Iris pigment epithelial cell (primary cell): ENCODE measurements at places on chromosomes 5 and 9.
A peak's percentile ranks its signal among the peaks of the same experiment; 100 is the strongest.

GRCh38 chr5:32991421-32991815, 280.3 kb downstream of the NPR3 start:
- no peak for DNase-seq

DNA sequence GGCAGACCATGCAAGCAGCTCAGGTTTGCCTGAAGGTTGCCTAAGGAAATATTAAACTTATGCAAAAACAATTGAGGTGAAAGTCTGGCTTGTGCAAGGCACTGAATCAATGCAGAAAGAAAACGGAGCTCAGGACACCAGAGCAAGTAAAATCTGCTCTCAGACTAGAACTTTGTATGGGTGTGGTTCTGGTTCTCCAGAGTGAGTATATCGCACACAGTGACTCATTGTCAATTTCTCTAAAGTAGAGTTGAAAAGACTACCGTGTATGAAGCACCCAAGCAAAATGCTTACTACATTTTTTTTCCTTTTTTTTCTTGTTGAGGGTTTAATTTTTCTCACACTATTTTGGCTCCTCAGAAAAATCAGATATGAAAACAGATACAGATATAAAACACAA, 650.3 kb upstream of the CDH10 start:
- DNase-seq = no peak

- peak; percentile 11 for DNase-seq
Observed at GRCh38 chr9:92275541-92275940, 18.0 kb downstream of the IARS1 start.

- DNase-seq = no peak
Observed at GRCh38 chr5:101084353-101084752, 181.3 kb upstream of the ST8SIA4 start.

DNA sequence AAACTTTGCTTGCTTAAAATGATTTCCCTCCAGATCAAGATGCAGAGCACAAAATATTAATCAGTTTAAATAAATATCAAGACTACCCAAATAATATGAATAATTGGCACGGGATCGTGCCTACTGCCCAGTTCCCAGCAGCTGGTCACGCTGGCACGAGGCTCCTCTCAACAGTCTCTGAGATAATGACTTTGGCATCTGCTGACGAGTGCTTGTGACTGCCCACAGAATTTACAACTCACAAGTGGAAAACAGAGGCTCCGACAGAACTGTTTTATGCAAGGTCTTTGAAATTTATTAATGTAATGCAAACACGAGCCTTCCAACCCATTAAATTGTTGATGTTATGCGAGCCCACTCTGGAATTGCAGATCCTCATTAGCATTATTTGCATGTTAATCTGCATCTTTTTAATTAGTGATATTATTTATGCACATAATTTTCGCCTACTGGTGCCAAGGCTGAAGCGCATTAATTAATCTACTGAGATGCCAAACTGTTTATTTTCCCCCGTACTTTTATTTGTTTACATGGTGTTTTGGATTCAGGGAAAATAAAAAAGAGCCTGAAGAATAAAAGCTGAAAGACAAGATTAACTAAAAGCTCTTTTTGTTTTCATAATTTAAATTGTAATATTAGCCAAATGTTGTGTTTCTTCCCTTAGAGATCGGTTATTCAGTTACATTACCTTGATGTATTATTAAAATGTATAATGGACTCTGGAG, 369.3 kb upstream of the IRX1 start:
- DNase-seq = no peak

- DNase-seq = no peak
Observed at GRCh38 chr5:124744170-124744971, 2.1 kb downstream of the ZNF608 start.

- DNase-seq = no peak
Observed at GRCh38 chr5:173790177-173790719, 97.9 kb upstream of the CPEB4 start.

DNA sequence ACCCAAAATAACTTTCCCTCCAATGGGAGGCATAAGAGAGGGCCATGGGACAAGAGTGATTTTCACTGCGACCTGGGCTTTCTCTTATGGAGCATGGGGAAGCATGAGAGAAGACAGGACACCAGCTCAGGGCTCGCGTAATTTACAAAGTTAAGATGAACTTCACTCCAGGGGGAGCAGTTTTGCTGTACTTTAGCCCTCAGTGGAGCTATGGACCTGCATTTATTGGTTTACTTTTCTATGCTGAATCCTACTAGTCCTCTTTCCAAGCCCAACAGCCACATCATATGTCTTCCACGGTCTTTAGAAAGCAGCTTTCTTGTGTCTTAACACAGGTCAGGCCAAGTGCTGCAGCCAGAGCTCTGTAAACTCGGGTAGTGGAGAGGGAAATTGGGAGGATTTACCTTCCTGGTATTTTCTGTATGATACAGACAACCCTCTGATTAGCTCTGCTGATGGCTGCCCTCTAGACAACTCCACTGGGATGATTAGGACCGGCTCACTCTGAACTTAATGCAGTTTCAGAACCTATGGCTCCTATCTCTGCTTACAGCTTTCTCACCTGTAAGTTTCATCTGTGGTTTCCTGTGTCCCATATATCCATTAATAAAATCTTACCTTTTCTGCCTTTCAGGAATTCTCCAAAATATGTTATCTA, 581.0 kb upstream of the RORB start:
- DNase-seq = peak; percentile 48

DNA sequence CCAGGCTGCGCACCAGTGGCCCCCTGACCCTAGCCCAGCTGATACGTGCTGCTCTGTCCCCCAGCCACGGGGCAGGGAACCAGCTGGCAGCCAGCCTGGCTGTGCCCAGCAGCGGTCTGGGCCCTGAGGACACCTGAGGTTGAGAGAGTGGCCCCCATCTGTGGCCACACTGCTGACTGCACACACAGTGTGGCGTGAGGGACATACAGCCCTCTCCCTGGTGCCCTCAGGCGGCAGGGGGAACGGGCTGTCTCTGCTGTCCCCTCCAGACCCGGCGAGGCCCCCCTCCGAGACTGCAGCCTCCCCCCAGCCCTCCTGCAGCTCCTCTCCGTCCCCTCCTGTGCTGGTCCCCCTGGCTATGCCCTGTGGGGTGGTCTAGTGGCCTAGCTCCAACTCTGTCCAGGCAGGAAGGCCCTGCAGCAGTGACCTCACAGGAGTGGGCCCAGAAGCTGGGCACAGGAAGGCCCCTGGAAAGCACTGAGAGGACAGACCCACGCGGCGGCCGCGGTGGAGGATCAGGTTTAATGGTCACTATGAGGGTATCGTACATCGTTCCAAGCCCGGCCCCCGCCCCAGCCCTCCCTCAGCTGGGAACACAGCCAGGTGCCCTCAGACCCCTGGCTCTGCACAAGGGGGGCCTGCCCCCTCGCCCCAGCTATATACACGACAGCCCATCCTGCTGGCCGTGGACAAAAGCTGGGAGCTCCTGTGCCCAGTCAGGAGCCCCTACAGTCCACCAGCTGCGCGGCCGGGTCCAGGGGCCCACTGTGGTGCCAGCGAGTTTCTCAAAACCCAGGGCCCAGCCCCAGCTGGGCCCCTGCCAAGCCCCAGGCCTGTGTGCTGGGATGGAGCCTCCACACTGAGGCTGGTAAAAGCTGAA, 6.8 kb upstream of the ENTPD8 start:
- no peak for DNase-seq

GRCh38 chr5:53406630-53407316, 73.7 kb upstream of the FST start:
- DNase-seq = peak; percentile 95

- DNase-seq = peak; percentile 16
Observed at GRCh38 chr5:126454081-126454480, 30.9 kb downstream of the GRAMD2B start.

DNA sequence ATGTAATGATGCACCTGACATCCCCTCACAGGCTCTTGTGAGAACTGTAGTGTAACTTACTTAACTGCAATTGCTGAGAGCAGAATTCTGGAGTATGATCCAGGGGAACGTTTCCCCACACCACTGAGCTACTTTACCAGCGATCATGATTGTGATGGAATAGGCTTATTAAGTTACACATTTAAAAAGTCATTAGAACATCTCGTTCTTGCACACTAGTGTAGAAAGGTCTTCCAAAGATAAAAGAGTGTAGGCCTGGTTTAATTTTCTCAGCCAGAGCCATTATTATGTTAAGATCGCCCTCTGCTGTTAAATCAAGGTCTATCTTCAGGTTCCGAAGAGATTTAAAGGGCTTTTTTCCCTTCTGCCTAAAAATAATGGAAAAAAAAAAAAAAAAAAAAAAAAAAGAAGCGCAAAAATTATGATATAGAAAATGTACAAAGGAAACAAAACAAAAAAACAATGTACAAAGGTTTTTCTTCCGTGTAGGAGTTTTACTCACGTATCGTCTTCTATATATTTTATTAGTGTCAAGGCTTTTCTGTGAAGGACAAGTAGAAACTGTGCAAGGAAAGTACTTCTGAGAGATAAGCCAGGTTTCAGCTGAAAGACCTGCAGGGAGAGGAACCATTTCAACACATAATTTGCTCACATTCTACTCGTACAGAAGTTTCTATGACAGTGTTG, 18.6 kb upstream of the MOB3B start:
- DNase-seq = peak; percentile 56

GRCh38 chr5:134526483-134527155, 1.1 kb downstream of the JADE2 start:
- DNase-seq = peak; percentile 70

DNA sequence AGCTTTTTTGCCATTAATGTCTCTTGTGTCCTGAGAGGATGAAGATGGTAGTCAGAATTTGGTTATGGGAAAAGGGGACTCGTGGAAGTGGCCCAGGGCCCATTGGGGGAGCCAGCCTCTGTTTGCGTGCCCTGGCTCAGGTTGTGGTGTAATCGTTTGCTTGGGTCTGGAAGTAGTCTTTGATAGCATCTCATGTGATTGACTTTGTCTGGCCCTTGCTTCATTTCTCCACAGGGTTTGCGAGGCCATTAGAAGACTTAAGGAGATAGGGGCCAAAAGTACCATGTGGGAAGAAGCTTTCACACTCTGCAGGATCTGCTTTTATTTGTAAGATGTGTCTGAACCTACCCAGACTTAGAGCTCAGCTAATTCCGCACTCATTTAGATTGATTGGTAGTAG, 114.5 kb downstream of the FGF1 start:
- no peak for DNase-seq

- no peak for DNase-seq
Observed at GRCh38 chr5:148747536-148747906, 78.9 kb upstream of the ADRB2 start.

DNA sequence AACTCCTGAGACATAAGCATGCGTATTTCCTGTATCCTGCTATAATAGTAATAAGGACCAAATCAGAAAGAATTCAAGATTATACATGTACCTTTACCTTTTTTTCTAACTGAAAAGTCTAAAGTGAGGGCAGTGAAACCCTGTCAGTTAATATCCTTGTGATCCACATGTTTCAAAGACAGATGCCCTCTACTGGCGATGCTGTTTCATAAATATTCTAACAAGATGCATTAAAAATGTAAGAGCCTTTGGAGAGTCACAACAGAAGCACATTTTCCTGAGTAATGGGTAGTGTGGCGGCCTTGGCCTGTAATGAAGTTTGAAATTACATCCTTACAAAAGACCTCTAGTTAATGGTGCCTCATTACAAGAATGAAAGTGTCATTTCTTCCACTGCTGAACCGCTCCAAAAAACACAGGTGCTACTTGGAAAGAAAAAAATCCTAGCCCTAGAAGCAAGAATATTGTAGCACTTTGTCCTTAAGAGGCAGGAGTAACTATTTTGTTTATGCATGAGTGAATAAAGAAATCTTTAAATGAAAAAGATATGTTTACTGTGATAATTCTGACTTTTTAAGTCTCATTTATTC, 232.6 kb downstream of the EPB41L4A start:
- peak; percentile 56 for DNase-seq

- no peak for DNase-seq
Observed at GRCh38 chr5:135234666-135235401, 164.2 kb downstream of the MACROH2A1 start.

DNA sequence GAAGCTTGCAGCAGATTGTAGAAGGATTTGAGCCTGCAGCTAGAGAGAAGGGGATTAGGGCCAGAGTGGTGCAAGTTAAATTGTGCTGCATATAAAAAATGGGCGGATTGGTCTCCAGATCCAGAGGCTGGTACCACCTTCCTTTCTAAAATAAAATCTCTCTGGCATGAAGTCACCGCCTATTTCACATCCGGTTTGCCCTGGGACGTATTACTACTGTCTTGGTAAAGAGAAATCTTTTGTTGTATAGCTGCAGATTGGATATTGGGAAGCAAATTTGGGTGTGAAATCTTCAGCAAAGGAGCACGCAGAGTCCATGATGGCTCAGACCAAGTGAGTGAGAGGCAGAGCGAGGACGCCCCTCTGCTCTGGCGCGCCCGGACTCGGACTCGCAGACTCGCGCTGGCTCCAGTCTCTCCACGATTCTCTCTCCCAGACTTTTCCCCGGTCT, at the start of gene GABRA1:
GABRA1 (plus strand) TSS at position 180 of the 451 bp plus-strand sequence. CDS start 2,691 bp downstream, outside the sequence.
- DNase-seq = no peak

GRCh38 chr5:99308131-99308530, 379.3 kb upstream of the CHD1 start:
- no peak for DNase-seq

- no peak for DNase-seq
Observed at GRCh38 chr5:154385236-154385512, 60.6 kb upstream of the SAP30L start.

DNA sequence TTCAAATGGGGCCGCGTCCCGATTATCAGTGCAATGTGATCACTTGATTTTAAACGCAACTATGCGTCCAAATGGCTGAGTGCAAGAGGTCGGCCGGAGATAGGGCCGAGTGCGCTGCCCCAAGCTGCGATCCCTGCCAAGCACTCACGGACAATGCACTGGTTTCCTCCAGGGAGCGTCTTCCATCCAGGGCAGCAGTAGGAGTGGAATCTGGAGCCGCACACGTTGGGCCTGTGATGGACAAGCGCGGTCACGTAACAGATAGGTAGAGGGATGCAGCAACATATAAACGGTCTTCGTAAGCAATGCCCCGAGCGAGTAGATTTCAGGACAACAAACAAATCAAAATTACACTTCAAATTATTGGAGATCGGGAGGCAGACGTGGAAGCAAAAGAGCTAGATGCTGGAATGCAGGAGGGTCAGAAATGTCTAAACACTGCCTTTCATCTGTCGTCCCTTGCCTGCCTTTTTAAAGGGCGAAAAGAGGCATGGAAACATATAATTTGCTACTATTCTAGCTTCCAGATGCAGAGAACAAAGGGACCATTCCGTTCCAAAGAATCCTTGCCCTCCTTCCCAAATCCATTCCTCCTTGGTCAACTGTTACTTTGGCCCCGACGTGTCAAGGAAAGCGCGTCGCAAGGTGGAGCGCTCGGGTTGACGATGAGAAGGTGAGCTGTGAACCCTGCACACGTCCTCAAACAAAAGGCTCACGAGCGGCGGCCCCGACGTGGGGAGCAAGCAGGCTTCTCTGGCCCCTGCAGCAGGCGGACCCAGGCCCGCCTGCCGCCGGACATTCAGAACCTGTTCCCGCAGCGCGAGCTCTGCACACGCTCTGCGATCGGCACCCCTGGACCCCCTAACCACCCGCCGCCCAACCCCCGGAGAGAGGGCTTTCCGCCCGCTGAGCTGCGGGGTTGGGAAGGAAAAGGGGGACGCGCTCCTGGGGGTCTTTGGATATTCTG, 1.5 kb downstream of the FBN2 start:
- DNase-seq = peak; percentile 68
